ENCODE measurements at places on chromosomes 6 and 20. TPM values are rescaled to one million over a fixed set of nuclear protein-coding genes. Genes with fewer than 3 reads are reported as not detected.

- no peaks in the 10 kb centered on the region for H3K27me3 ChIP-seq
- no peaks in the 10 kb centered on the region for H3K36me3 ChIP-seq
- H3K4me1 ChIP-seq, result peaks cover 12% of the 10 kb centered on the region
Measured at GRCh38 chr20:10079964-10080363, 45.2 kb downstream of the ANKEF1 start.

DNA sequence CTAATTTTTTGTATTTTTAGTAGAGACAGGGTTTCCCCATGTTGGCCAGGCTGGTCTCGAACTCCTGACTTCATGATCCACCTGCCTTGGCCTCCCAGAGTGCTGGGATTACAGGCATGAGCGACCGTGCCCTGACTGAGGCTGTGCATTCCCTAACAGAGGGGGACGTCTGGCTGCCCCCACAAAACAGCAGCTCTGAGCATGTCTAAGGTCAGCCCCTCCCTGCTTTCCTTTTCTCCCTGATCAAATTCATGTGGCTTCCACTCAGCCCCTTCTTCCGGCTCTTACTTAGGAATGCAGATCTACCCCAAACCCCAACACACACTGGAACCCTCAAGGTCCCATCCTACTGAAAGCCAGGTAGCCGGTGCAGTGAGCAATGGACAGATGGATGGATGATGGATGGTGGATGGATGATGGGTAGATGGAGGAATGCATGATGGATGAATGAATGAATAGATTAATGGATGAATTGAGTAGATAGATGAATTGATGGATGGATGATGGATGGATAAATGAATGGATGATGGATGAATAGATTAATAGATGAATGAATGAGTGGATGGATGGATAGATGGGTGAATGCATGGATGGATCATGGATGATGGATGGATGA, 91.5 kb upstream of the BHLHE23 start:
- H3K36me3 ChIP-seq, result no peaks in the 10 kb centered on the region
- no peak overlapping the region for H3K4me3 ChIP-seq
- H3K4me1 ChIP-seq, result no peaks in the 10 kb centered on the region
- H3K27me3 ChIP-seq, result no peaks in the 10 kb centered on the region
- H3K27ac ChIP-seq, result no peak overlapping the region
- no peak for DNase-seq

GRCh38 chr6:6646859-6647258, 58.3 kb downstream of the LY86 start:
- no peak for DNase-seq
- no peaks in the 10 kb centered on the region for H3K4me1 ChIP-seq

- H3K4me1 ChIP-seq, result no peaks in the 10 kb centered on the region
- DNase-seq, result no peak
- no peaks in the 10 kb centered on the region for H3K27me3 ChIP-seq
- no peak overlapping the region for H3K4me3 ChIP-seq
Measured at GRCh38 chr6:154661768-154662167, 71.4 kb upstream of the SCAF8 start.

DNA sequence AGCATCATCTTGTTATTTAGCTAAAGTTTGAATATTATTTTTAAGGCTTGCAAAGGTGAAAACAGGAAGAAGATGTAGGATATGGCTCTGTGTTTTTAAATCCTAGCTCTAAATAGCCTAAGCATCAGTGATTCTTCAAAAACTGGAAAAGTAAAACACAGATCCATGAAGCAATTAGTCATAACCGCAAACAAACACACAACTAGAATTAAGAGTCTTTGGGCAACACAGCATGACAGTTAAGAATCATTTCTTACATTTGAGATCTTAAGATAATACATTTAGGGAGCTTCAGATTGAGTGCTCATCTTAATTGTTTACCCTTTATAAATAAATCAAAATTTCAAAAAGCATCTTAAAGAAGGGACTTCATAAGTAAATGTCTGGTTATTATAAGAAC, 115.8 kb upstream of the MAP7 start:
- no peak overlapping the region for H3K27ac ChIP-seq
- H3K4me3 ChIP-seq, result no peak overlapping the region
- no peaks in the 10 kb centered on the region for H3K4me1 ChIP-seq
- H3K27me3 ChIP-seq, result no peaks in the 10 kb centered on the region
- no peak for DNase-seq

GRCh38 chr6:161186173-161186769, 87.6 kb downstream of the AGPAT4 start:
- no peak overlapping the region for H3K4me3 ChIP-seq
- H3K4me1 ChIP-seq, result peaks cover 2% of the 10 kb centered on the region
- no peaks in the 10 kb centered on the region for H3K27me3 ChIP-seq
- H3K36me3 ChIP-seq, result no peaks in the 10 kb centered on the region

DNA sequence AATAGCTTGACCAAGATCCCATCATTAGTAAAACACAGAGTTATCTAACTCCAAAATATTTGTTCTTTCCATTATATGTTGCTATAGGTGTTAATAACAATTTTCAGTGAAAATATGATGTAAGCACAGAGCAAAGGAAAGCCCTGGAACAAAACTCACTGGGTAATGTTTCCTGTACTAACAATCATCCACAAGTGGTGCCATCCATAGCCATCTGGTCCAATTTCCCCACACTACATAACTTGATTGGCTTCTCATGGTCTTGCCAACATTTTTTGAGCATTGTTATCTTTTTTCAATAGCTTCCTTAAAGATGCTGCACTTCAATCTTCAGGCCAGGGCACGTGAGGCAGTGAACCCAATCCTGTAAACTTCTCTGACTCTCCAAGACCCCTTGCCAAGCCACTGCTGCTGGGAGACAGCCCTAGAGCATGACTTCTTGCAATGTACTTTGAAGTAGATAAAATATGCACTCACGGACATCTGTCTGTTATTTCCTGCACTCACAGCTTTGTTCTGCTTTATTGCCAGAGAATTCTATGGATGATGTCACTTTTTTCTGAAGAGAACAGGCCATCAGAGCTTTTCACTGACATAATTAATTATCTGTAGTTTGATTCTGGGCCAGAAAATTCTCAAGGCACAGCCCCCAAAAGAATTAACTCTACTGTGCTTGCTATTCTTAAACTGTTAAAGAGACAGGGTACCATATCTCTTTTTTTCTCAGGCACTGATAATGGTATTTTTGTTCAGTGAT, 97.5 kb upstream of the TMEM30A start:
- no peaks in the 10 kb centered on the region for H3K27me3 ChIP-seq
- no peaks in the 10 kb centered on the region for H3K36me3 ChIP-seq
- peaks cover 5% of the 10 kb centered on the region for H3K4me1 ChIP-seq
- no peak overlapping the region for H3K27ac ChIP-seq

DNA sequence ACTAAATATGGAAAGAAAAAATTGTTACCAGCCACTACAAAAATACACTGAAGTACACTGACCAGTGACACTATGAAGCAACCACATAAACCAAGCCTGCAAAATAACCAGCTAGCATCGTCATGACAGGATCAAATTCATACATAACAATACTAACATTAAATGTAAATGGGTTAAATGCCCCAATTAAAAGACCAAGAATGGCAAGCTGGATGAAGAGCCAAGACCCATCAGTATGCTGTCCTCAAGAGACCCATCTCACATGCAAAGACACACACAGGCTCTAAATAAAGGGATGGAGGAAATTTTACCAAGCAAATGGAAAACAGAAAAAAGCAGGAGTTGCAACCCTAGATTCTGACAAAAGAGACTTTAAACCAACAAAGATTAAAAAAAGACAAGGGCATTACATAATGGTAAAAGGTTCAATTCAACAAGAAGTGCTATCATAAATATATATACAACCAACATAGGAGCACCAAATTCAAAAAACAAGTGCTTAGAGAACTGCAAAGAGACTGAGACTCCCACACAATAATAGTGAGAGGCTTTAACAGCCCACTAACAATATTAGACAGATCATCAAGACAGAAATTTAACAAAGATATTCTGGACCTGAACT, 104.8 kb downstream of the HACE1 start:
- no peak overlapping the region for H3K4me3 ChIP-seq
- DNase-seq, result peak; percentile 19
- H3K27ac ChIP-seq, result no peak overlapping the region
- no peaks in the 10 kb centered on the region for H3K4me1 ChIP-seq
- H3K27me3 ChIP-seq, result no peaks in the 10 kb centered on the region
- no peaks in the 10 kb centered on the region for H3K36me3 ChIP-seq

- H3K4me3 ChIP-seq, result no peak overlapping the region
- DNase-seq, result no peak
- H3K27ac ChIP-seq, result no peak overlapping the region
- no peaks in the 10 kb centered on the region for H3K27me3 ChIP-seq
- no peaks in the 10 kb centered on the region for H3K4me1 ChIP-seq
- no peaks in the 10 kb centered on the region for H3K36me3 ChIP-seq
Measured at GRCh38 chr20:63794614-63795013, 36.5 kb downstream of the ZBTB46 start.

- no peaks in the 10 kb centered on the region for H3K4me1 ChIP-seq
- H3K27ac ChIP-seq, result no peak overlapping the region
- DNase-seq, result no peak
- no peaks in the 10 kb centered on the region for H3K27me3 ChIP-seq
- H3K36me3 ChIP-seq, result no peaks in the 10 kb centered on the region
Measured at GRCh38 chr6:40817369-40817768, 221.7 kb downstream of the UNC5CL start.

DNA sequence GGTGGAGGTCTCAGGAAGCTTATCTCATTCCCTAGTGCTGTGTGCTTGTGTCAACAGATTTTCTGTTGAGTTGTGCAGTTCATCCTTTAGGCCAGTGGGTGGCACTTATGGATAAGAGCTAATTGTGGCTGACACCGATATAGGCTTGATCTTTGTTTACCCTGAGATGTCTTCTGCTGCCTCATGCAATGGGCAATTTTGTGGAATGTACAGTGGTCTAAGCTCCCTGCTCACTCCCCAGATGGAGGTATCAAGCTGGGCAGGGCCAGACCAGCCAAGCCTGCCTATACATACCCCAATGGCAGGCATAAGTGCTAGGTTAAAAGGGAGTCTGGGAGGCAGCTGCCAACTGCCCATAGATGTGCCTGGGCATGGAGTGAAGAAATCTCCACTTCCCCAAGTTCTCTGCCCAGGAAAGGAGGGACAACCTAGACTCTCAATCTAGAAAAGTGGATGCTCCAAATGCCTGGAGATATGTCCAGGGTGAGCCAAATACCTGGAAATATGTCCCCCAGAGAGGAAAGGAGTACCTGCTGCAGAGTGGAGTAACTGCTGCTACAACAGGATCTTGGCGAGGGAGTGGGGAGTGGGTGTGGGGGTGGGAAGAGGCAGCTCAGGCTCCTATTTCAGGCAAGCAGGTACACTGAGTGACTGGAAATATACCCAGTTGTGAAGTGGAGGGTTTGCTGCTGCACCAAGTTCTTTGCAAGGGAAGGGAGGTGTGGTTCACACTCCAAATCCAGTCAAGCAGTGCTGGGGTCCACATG, 53.2 kb upstream of the ARG1 start:
- DNase-seq, result peak; percentile 38
- H3K36me3 ChIP-seq, result no peaks in the 10 kb centered on the region
- no peak overlapping the region for H3K27ac ChIP-seq

DNA sequence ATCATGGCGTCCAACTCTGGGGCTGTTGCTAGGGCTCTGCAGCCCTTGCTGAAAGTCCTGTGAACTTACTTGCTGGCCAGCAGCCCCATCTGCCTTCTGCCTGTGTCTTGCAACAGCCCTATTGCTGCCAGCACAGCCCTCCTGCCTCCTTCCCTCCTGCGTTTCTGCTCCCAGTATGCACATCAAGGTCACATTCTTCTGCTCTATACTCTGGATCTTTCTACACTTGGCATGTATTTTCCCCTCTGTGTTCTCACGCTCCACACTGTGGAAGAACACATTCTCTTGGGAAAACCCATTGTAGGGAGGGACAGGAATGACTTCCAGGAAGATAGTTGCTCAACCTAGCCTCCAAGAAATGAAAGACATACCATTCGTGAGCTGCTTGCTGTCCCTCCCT, 80.9 kb upstream of the PHACTR2 start:
- no peaks in the 10 kb centered on the region for H3K27me3 ChIP-seq
- peak; percentile 12 for DNase-seq
- H3K4me1 ChIP-seq, result peaks cover 12% of the 10 kb centered on the region
- H3K36me3 ChIP-seq, result no peaks in the 10 kb centered on the region
- no peak overlapping the region for H3K4me3 ChIP-seq

- no peaks in the 10 kb centered on the region for H3K36me3 ChIP-seq
- H3K27ac ChIP-seq, result no peak overlapping the region
- no peaks in the 10 kb centered on the region for H3K4me1 ChIP-seq
- H3K27me3 ChIP-seq, result peaks cover 4% of the 10 kb centered on the region
- DNase-seq, result no peak
- H3K4me3 ChIP-seq, result no peak overlapping the region
Measured at GRCh38 chr20:33284284-33284683, 1.3 kb downstream of the BPIFB1 start.

DNA sequence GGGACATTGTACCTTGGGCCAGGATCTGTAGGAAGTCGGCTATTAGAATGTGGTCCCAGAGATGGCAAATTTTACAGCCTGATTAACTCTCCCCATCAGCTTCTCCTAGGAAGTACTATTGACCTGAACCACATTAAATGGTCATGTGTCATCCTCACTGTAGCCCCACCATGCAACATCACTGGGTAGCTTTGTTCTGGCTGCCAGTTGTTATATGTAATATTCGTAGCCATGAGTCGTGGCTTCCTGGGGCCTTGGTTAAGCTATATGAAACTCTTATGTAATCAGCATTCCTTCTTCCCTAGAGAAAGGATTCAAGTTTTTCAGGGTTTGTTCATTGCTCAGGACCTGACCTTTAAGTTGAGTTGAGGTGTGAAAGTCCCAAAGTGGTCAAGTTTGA, 125.7 kb downstream of the ANKS1A start:
- no peaks in the 10 kb centered on the region for H3K36me3 ChIP-seq
- no peak overlapping the region for H3K27ac ChIP-seq
- DNase-seq, result peak; percentile 24
- no peaks in the 10 kb centered on the region for H3K27me3 ChIP-seq
- peaks cover 26% of the 10 kb centered on the region for H3K4me1 ChIP-seq

- no peaks in the 10 kb centered on the region for H3K4me1 ChIP-seq
- no peak for DNase-seq
- no peak overlapping the region for H3K4me3 ChIP-seq
- no peaks in the 10 kb centered on the region for H3K36me3 ChIP-seq
- H3K27ac ChIP-seq, result no peak overlapping the region
- no peaks in the 10 kb centered on the region for H3K27me3 ChIP-seq
Measured at GRCh38 chr6:146881228-146882181, 282.7 kb downstream of the ADGB start.

- no peak overlapping the region for H3K27ac ChIP-seq
- H3K4me3 ChIP-seq, result no peak overlapping the region
- H3K27me3 ChIP-seq, result no peaks in the 10 kb centered on the region
- no peaks in the 10 kb centered on the region for H3K36me3 ChIP-seq
- peaks cover 2% of the 10 kb centered on the region for H3K4me1 ChIP-seq
Measured at GRCh38 chr6:126812010-126812409, 306.5 kb upstream of the RSPO3 start.

GRCh38 chr6:117818449-117818848, 88.6 kb upstream of the SLC35F1 start:
- H3K36me3 ChIP-seq, result no peaks in the 10 kb centered on the region
- no peaks in the 10 kb centered on the region for H3K4me1 ChIP-seq
- no peaks in the 10 kb centered on the region for H3K27me3 ChIP-seq
- H3K27ac ChIP-seq, result no peak overlapping the region
- DNase-seq, result no peak

Gene PLEKHG1
- total RNA-seq, result 5.4 TPM

Gene UNC5CL
- 0.26 TPM for total RNA-seq

Gene CST7
- total RNA-seq, result not detected

Gene XKR7
- total RNA-seq, result not detected

Gene NEURL2
- total RNA-seq, result 8.0 TPM

Gene EYS
- not detected for total RNA-seq

All from fibroblast of lung (primary cell).